ENCODE measurements at places on chromosomes 11 and 22.

- DNase-seq, result no peak
Measured at GRCh38 chr11:44842220-44842619, 108.5 kb downstream of the TP53I11 start.

GRCh38 chr11:127859941-127860354 is 727.4 kb downstream of the ETS1 start:
- DNase-seq, result no peak

GRCh38 chr11:16917941-16918340 is 96.3 kb downstream of the PLEKHA7 start:
- DNase-seq, result no peak

DNA sequence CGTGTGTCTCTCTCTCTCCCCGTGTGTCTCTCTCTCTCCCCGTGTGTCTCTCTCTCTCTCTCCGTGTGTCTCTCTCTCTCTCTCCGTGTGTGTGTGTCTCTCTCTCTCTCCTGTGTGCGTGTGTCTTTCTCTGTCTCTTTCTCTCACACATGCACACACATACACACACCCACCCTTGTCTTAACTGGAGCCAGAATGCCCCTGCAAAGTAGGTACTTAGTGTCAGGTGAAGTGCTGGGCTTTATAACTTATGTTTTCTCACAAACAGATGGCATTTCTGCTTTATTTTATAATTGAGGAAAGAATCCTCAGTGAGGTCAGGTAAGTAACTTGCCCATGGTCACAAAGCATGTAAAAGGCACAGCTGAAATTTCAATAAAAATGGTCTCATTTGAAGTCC is 106.0 kb downstream of the CSNK2A3 start:
- no peak for DNase-seq

DNA sequence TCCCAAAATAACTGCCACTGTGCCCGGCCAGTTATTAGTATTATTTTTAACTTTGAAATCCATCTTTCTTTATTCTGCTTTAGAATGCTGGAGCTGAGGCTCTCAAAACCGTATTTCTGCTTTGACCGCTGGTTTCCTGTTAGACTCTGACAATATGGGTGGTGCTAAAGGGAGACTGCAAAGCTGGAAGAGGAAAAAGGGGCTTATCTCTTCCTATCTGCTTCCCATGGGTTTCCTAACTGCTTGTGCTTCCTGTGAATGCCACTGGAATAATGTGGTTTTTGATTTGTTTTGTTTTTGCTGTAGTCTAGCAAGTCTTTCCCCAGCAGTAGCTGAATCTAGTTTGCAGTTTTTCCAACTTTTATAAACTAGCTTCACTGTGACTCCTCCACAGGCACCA is 43.6 kb downstream of the XRRA1 start:
- DNase-seq, result no peak

All from head of caudate nucleus (tissue), 42 donors.